ENCODE measurements at places on chromosomes 1 and 21.

- no peak for DNase-seq
Observed at GRCh38 chr1:172719066-172719627, 60.2 kb downstream of the FASLG start.

DNA sequence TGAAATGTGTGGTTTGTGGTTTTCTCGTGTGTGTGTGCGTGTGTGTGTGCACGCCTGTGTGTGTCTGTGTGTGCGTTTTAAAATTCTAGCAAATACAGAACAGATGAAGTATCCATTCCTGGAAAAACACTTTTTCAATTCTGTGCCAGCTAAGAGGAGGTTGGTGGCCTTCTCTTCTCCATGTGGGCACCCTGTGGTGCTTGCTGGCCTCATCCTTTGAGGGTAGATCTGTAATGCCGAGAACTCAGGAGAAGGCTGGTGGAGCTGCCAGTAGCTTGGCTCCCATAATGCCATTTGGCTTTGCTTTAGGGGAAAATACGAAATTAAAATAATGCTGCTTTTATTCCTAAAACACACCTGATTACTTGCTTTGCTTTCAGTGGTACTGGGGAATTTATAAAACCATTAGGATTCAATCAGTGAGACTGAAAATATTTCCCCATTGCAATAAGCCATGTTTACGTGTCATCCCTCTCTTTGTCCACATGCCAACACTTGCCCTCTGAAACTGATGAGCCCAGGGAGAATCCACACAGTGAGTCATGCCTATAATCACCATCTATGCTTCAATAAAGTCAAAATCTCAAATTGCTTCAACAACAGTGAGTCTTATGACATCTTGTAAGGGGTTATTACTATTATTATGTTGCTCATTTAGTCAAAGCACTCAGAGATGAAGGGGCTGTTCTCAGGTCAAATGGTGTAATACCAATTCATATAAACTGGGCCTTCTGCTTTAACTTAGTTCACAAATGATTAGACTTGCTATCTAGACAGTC lies 39.2 kb downstream of the ABCA4 start:
- DNase-seq: no peak

DNA sequence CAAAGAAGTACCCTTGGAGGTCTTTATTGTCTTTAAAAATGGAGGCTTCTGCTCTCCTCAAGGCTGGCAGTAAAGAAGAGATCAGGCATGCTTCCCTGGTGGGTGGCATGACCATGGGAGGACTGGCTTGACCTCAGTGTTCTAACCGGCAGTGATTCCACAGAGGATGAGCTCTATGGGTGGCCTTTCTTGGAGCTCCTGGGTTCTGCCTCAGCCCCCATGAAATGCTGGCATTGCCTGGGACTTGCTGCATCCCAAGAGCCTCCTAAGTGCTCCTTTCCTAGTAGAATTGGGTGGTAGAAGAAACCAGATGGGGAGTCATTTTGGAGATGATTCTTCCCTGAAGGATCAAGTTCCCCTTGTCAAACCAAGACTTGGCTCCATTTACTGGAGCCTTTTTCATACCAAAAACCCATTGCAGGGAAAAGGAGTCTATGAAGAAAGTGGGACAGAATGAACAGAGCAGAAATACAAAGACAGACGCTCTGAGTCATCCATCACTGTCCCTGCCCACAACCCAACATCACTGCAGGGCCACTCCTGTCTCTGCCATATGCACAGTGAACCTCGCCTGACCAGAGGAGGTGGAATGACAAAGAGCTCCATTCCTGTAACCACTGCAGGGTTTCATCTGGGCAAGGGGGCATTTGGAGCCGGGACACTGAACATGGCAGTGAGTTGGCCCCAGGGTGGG lies 42.4 kb downstream of the RIMS3 start:
- no peak for DNase-seq

DNA sequence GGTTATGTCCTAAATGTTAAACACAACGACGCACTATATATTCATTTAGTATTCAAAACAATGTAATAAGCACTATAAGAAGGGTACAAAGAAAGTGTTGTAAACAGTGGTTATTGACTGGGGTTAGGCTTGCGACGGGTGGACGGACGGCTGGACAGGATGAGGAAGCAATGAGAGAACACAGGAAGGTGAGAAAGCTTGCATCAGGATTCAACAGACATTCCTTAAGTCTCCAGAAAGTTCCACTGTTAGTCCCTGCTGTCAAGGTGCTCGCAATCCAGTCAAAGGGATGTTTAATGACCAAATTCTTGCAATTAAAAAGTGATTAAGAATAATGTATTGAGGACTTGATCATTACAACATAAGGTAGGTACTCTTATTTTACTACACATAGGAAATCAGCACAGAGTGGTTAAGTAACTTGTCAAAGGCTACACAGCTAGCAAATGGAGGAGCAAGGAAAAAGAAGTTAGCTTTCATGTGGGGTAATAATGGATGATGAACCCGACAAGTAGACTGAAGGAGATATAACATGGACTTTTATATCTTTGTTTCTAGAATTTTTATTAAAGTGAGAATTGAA lies 994 bp upstream of the ACBD6 start:
- DNase-seq: no peak

Data from stimulated activated naive CD4-positive, alpha-beta T cell treated with Interleukin-2 at 50 U/mL for 16 hours (primary cell).